Hepatic stellate cell (primary cell): ENCODE measurements at places on chromosomes 1 and 21.

- DNase-seq, result no peak
Observed at GRCh38 chr1:71618766-71619530, 538.1 kb upstream of the ZRANB2 start.

GRCh38 chr1:109253803-109254620 lies 4.7 kb downstream of the CELSR2 start:
- peak; percentile 71 for DNase-seq

DNA sequence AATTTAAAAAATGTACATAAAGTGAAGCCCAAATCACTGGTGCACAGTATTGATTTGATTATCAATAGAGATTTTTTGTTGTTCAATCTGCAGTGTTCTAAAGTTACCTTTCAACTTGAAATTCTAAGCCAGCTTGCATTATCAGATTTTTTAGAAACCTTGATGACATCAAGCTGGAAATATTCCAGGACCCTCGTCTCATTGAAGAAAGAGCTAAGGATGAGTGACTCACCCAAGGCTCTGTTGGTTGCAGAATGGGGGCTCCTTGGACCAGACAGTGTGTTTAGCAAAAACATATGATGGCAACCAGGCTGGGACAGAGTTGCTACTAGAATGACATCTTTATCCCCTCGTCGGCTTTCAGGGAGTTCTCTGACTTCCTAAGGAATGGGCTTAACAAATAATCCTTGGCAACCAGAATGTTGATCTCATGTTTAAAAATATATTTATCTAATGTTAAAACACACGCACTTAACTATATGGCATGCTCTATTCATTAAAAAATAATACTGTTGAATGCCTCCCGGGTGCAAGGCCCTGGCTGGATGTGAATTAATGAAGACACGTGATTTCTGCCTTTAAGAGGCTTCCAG lies 79.7 kb downstream of the RUNX3 start:
- DNase-seq, result no peak

- DNase-seq, result no peak
Observed at GRCh38 chr21:43944078-43944633, 68.0 kb upstream of the TRAPPC10 start.

GRCh38 chr1:163774978-163775620 lies 453.3 kb downstream of the NUF2 start:
- no peak for DNase-seq

DNA sequence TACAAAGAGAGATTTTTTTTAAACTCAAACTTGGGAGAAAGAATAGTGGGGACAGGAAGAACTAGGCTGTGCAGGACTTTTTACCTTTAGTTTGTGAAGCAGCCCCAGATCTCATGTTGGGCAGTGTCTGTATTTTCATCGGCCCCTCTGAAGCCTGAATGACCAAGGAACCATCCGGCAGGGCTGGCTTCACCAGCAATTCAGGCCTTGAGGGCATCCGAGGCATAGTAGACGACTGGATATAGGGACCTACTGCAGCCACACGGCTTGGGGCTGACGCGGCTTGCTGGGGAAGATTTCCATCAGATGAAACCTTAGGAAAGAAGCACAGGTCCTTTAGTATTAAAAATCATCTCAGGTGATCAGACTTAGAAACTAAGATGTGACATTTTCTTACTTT lies 43.7 kb downstream of the TP53BP2 start:
- DNase-seq, result no peak

DNA sequence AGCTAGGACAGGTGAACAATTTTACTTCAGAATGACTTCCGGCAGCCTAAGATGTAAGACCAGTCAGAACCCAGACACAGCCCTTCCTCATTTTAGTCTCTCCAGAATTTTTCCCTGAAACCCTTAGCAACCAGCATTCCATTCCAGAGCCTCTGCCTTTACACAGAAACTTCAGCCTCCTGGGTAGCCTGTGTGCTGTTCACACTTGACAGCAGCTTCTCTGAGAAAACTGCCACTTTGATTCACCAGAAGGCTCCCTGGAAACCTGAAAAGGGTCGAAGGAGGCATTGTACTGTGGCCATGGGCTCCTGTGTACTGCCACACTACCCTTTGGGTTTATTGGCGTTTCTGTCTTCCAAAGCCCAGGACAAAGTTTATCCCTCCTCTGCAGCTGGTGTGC lies 17.4 kb downstream of the HYI start:
- peak; percentile 38 for DNase-seq
